Chondrocyte (in vitro differentiated cells): ENCODE measurements at places on chromosomes 12 and 14. TPM values are rescaled to one million over a fixed set of nuclear protein-coding genes. Genes with fewer than 3 reads are reported as not detected.

DNA sequence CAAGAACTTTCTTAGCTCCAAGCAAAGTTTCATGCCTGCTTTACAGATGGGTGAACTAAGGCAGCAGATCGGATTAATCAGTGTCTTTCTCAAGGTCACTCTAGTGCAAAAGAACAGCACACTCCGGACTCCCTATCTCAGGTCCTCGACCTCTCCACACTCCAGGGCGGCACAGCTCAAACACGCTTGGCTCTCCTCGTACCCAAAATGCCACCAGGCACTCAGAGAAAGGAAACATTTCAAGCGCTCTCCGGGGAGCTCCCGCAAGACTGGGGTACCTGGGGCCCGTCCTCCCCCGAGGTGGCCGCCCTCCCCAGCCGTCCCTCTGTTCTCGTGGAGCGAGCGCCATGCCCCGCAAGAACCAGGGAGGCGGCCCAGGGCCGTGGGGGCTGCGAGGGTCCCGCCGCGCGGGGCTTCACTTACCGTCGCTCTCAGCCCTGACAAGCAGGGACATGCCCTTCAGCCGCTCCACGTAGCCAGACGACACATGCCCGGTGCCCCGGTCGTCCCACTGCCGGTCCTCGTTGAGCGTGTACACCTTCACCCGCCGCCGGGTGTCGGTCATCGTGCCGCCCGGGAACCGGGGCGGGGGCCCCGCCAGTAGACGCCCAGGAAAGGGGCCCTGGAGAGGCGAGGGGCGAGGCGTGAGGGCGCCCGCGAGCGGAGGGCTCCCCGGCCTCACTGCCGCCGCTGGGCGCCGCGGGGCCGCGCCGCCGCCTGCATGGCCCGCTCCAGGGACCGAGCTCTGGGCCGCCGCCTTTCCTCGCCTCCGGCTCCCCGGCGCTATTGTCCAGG is 830 bp downstream of the PPP4R3A start:
- H3K36me3 ChIP-seq = peaks cover 4% of the 10 kb centered on the region
- DNase-seq = no peak
- peak overlapping the region; percentile 100 for H3K4me3 ChIP-seq

GRCh38 chr12:80632835-80633234 is 74.6 kb upstream of the MYF6 start:
- no peaks in the 10 kb centered on the region for H3K36me3 ChIP-seq
- H3K27me3 ChIP-seq = no peaks in the 10 kb centered on the region
- no peak for DNase-seq
- H3K4me1 ChIP-seq = peaks cover 7% of the 10 kb centered on the region
- H3K4me3 ChIP-seq = no peak overlapping the region

- no peak overlapping the region for H3K27ac ChIP-seq
- no peak for DNase-seq
- no peak overlapping the region for H3K4me3 ChIP-seq
- peaks cover 21% of the 10 kb centered on the region for H3K4me1 ChIP-seq
- H3K27me3 ChIP-seq = no peaks in the 10 kb centered on the region
Measured at GRCh38 chr12:122726080-122726558, 4.5 kb downstream of the HCAR1 start.

- no peak overlapping the region for H3K27ac ChIP-seq
- H3K36me3 ChIP-seq = no peaks in the 10 kb centered on the region
- peaks cover 42% of the 10 kb centered on the region for H3K4me1 ChIP-seq
- DNase-seq = no peak
- no peaks in the 10 kb centered on the region for H3K27me3 ChIP-seq
Measured at GRCh38 chr12:20410734-20411133, 42.4 kb downstream of the PDE3A start.

GRCh38 chr14:55130196-55130550 is 1.1 kb downstream of the LGALS3 start:
- no peak for DNase-seq
- H3K36me3 ChIP-seq = no peaks in the 10 kb centered on the region
- peaks cover 37% of the 10 kb centered on the region for H3K4me1 ChIP-seq
- peak overlapping the region; percentile 81 for H3K27ac ChIP-seq

DNA sequence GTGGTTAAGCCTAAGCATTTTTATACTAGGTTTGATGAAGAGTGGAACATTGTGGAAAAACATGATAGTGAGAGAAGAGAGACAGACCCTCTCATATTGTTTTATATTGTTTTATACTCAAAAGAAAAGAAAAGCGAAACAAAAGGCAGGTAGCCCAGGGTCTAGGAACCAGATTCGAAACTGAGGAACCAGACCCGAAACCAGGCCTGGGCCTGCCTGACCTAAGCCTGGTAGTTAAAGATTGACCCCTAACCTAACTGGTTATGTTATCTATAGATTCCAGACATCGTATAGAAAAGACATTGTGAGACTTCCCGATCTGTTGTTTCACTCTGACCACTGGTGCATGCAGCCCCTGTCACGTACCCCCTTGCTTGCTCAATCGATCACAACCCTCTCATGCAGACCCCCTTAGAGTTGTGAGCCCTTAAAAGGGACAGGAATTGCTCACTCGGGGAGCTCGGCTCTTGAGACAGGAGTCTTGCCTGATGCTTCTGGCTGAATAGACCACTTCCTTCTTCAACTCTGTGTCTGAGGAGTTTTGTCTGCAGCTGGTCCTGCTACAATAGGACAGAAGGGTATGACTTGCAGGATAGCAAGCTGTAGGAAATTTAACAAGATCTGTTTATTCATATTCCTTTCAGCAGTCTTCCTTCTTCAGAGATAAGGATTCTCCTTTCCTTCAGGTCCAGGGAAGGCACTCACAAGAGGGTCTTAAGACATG is 147.1 kb upstream of the PLEKHA5 start:
- no peak overlapping the region for H3K4me3 ChIP-seq
- peaks cover 2% of the 10 kb centered on the region for H3K36me3 ChIP-seq
- no peak overlapping the region for H3K27ac ChIP-seq
- H3K4me1 ChIP-seq = no peaks in the 10 kb centered on the region

DNA sequence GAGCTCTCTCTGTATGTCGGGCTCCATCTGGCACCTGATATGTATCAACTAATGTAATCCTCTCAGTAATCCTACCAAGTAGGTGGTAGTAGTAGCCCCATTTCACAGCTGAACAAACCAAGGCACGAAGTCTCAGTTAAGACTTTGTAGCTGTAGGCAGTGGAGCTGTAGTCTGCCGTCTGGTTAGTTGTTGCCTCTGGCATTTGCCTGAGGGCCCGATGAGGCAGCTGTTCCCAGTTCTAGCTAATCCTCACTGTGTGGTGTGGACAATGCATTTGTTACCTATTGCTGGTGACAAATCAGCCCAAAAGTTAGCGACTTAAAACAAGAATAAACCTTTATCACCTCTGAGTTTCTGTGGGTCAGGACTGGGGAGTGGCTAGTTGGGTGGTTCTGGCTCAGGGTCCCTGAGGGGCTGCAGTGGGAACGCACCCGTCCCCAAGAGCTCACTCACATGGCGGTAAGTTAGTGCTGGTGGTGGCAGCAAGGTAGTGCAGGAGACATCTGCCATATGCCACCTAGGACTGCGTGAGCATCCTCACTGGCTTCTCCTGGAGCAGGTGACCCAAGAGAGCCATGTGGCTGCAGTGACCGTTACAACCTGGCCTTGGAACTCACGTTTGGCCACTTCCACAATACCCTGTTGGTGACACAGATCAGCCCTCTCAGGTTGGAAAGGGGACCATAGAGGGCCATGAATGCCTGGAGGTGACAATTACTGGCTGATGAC is 5.6 kb downstream of the AACS start:
- H3K27ac ChIP-seq = no peak overlapping the region
- H3K4me1 ChIP-seq = peaks cover 23% of the 10 kb centered on the region
- no peak overlapping the region for H3K4me3 ChIP-seq
- DNase-seq = no peak
- H3K27me3 ChIP-seq = no peaks in the 10 kb centered on the region

DNA sequence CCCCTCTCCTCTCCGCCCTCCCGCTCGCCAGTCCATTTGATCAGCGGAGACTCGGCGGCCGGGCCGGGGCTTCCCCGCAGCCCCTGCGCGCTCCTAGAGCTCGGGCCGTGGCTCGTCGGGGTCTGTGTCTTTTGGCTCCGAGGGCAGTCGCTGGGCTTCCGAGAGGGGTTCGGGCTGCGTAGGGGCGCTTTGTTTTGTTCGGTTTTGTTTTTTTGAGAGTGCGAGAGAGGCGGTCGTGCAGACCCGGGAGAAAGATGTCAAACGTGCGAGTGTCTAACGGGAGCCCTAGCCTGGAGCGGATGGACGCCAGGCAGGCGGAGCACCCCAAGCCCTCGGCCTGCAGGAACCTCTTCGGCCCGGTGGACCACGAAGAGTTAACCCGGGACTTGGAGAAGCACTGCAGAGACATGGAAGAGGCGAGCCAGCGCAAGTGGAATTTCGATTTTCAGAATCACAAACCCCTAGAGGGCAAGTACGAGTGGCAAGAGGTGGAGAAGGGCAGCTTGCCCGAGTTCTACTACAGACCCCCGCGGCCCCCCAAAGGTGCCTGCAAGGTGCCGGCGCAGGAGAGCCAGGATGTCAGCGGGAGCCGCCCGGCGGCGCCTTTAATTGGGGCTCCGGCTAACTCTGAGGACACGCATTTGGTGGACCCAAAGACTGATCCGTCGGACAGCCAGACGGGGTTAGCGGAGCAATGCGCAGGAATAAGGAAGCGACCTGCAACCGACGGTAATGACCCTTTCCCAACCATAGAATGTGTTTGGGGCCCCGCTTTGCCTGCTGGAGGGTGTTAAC is 615 bp downstream of the CDKN1B start:
- H3K27me3 ChIP-seq = no peaks in the 10 kb centered on the region
- H3K4me1 ChIP-seq = peaks cover 67% of the 10 kb centered on the region
- H3K36me3 ChIP-seq = peaks cover 22% of the 10 kb centered on the region
- H3K4me3 ChIP-seq = peak overlapping the region; percentile 99
- peak overlapping the region; percentile 99 for H3K27ac ChIP-seq

DYRK2 gene
- total RNA-seq = 38.4 to 54.1 TPM (median 46.6 TPM) in 3 replicates

TMCC3 gene
- 0.17 to 0.65 TPM (median 0.59 TPM) in 3 replicates for total RNA-seq

SLC10A1 gene
- not detected in 3 replicates for total RNA-seq

ANO2 gene
- 0.44 to 0.73 TPM (median 0.47 TPM) in 3 replicates for total RNA-seq

DDN gene
- 0.10 to 0.74 TPM (median 0.72 TPM) in 3 replicates for total RNA-seq

MANSC1 gene
- total RNA-seq = 9.3 to 14.3 TPM (median 12.0 TPM) in 3 replicates
